ENCODE measurements at places on chromosomes 16 and 17.

DNA sequence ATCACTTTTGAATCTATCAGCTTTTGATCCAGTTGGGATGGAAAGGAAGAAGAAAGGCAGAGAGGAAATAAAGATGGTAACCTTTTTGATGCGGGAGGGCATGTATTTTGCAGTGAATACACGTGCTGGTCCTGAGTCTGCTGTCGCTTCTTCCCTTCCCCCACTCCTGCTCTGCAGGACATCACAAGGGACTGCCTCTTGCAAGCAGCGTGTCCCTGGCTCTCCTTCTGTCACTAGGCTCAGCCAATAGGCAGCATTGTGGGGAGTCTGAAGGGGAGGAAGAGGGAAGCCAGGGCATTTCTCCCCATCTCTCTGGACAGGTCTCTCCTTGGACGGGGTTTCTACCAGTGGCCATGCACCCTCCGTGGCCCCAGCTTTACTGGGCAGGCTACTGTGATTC, 15.7 kb upstream of the WFDC1 start:
- no peak for DNase-seq

DNA sequence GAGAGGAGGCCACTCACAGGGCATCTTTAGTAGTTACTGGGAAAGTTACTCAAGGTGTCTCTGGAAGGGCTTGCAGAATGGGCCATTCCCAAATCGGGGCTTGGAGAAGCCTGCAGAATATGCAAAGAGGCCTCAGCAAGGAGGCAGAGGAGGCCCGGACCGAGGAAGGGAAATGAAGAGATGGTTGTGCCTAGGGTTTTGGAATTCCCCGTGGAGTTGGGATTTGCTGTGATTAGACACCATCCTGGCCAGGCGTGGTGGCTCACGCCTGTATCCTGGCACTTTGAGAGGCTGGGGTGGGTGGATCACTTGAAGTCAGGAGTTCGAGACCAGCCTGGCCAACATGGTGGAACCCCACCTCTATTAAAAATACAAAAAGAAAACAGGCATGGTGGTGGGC, 193.0 kb downstream of the IRF8 start:
- no peak for DNase-seq

- DNase-seq: no peak
Observed at GRCh38 chr16:67463059-67463458, 17.9 kb downstream of the ATP6V0D1 start.

DNA sequence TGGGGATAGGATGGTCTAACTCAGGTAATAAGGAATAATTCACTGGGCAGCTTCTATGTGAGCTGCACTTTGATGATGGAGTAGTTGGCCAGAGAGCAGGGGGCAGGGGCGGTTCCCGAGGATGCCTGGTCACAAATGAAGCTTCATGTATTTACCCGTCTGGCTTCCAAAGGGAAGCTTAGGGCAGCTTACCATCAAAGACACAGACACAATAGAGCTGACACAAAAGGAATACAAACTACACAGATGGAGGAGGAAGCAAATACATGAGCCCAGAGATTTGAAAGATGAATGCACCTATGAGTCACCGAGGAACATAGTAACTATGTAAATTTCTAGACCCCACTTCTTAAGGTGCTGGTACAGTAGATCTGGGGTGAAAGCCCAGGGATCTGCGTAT, 8.7 kb upstream of the EMP2 start:
- DNase-seq: no peak

DNA sequence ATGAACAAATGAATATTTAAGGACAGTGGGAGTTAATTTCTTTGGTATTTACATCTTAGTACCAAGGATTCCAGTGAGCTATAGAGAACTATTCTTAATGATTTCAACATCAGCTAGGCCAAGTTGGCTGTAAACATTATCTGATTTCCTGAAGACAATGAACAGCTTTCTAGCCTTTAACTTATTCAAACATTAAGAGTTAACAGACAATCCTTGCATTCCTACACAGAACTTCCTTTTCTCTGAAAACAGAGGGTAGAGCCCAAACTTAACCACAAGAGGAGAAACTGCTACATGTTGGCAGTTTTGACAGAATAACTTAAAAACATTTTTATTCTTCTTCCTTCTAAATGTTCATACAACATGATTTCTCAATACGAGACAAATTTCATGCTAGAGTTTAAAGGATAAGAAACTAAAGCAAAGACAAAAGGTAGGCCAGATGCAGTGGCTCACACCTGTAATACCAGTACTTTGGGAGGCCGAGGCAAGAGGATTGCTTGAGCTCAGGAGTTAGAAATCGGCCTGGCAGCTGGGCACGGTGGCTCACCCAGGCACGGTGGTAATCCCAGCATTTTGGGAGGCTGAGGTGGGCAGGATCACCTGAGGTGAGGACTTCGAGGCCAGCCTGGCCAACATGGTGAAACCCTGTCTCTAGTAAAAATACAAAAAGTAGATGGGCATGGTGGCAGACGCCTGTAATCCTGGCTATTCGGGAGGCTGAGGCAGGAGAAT, 4.4 kb downstream of the CRLF3 start:
- no peak for DNase-seq

DNA sequence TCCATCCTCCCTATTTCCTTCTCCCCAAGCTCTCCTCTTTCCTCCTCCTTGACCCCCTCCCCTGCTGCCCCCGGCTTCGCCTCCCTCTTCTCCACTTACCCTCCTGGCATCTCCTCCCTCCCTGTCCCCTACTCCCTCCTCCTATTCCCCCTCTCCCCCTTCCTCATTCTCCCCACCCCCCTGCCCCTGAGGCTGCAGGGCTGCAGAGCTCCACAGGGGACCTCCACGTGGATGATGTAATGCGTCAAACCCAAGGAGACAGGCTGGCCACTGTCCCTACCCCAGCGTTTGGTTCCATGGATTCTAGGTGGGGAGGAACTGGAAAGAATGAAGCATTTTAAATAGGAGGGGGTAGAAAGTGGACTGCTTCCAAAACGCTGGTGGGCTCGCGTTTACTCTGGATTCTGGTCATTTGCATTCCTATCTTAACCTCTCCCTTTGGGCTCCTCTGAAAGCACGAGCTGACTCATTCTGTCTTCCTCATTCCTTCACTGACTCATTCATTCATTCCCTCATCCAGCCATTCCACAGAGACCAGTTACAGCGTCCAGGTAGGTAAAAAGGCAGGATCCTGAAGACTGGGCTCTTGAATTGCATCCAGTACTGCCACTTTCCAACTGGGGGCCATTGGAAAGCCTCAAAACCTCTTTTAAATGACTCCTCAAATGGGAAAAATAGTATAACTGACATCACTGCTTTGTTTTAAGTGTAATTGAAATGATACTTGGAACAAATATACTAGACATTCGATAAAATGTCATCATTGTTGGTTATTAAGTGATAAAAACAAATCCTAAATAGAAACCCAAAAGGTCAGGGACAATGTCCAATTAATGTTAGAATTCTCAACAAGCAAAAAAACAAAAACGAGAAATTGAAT, 943 bp upstream of the COTL1 start:
- peak; percentile 63 for DNase-seq

GRCh38 chr16:90084215-90084950, 7.3 kb upstream of the PRDM7 start:
- peak; percentile 3 for DNase-seq

Data from common myeloid progenitor, CD34-positive (primary cell).